SJSA1 (cell line): ENCODE measurements at places on chromosomes 12 and 14.
A peak's percentile ranks its signal among the peaks of the same experiment; 100 is the strongest.

DNA sequence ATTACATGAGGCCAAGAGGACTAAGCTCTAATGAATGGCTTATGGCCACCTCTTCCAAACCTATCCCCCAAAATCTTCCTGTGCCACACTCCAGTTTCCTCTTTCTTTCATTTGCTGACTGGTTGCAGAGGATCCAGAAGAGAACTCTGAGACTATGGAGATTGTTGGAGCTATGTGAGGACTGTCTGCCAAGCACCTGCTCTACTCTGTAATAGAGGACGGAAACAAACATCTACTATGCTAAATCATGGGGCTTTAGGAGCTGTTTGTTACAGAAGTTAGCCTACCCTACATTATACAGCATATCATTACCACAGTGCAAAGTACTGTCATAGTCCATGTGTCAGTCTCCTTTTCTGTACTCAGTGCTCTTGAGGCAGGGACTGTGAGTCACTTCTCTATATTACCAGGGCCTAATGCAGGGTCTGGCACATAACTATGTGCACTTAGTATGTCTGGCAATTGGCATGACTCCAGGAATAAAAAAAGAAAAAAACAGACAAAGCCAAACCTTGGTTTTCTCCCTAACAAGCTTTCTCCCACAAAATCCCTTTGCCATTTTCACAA, 95.1 kb downstream of the RPAP3 start:
- no peak for DNase-seq

DNA sequence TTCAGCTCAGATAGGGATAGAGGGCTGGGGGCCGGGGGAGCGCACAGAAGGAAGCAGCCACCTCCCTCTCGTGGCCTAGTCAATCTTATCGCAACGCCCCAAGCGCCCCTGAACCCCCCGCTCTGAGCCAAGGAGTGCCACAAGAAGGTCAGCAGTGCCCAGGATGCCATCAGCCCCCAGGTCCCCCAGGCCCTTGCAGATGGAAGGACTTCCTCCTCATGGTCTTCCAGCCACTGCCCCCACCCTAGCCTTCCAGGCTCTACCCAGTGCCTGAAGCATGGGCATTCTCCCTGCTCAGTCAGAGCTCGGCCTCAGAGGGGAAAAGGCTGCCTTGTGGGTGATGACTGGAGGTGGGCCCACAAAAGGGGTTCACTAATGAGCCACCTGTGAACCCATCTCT, 68.2 kb downstream of the BCL11B start:
- DNase-seq, result no peak

DNA sequence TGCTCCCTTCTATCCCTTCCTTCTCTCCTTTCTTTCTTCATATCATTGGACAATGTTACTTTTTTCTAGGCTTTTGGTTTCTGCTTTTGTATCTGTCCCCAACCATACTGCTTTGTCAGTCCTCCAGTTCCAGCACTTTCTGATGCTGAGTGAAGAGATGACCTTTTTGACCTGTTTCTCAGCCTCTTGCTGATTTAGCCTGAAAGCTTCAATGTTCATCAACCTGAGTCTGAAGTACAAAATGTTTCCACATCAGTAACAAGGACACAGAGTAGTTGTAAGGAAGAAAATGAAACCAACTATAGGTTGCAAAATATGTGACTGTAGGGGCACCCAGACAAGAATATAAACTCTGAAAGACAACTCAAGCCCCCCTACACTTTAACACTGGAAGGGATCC, 25.2 kb upstream of the AKAP6 start:
- DNase-seq, result no peak

DNA sequence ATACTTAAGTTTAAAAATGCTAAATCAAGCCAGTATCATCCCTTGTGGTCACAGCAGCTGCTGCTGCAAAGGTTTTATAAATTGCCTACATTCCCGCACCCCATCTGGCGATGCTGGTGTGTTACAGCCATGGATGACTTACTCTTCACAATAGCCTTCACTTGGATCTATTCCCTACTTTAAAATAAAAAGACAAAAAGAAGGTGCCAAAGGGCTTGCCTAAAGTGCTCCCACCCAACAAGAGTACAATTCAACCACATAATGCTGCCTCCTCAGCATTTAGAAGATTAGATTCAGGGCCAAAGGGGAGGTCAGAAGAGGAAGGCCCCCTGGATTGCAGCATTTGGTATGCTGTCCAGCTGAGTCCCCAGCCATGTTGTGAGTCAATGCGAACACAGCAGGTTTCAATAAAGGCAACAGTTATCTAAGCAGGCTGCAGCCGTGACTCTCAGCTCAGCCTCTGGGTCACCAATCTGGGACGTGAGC, 176.1 kb downstream of the DAD1 start:
- no peak for DNase-seq

DNA sequence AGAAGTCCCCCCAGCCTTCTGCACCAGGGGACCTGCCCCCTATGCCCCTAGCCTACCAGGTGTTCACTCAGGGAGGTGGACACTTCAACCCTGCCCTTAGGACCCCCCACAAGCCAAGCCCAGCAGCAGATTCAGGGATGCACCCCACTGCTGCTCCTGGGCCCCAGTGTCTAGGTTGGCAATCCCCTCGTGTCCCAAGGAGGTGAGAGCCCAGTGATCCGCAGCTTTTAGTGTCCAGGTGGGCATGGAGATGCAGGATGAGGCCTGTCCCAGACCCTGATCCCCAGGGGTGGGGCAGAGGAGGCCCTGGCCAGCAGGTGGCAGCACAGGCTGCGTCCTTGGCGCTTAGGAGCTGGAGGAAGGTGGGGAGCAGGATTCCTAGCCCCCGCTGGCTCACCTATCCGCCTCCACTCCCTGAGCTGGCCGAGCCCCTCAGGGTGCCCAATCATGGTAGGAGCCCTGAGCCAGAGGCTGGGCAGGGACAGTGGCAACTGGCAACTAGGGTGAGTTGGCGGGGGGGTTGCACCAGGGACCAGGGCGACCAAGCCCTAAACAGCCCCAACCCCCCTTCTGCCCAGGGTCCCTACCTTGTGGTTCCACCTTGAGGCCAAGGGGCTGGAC, 4.1 kb downstream of the CKB start:
- DNase-seq, result peak; percentile 64

DNA sequence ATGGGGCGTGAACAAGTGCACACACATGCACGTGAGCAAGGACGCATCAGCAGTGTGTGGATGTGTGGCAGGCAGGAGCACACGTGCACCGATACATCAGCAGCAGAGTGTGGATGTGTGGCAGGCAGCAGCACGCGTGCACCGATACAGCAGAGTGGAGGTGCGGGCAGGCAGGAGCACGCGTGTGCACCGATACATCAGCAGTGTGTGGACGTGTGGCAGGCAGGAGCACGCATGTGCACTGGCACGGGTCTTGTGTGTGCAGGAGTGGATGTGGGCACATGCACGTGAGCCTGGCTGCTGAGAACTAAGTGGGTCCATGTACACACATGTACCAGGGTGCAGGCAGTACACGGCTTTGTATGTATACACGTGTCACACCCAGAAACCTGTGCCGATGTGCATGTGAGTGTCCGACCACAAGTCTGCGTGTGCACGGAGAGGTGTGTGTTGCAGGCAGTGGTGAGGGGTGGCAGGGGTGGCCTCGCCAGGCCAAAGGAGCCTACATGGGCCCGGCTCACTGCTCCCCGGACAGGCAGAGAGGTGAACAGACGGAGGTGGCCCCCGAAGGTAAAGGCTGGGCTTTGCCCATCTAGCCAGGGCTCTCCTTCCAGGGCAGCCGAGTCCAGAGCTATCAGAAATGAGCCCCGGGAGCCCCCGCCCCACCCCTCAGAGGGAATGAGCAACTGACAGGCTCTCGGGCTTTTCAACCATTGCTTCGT, 53.9 kb downstream of the RFLNA start:
- DNase-seq, result no peak

GRCh38 chr14:78836777-78837176, 666.6 kb downstream of the NRXN3 start:
- DNase-seq, result peak; percentile 44

DNA sequence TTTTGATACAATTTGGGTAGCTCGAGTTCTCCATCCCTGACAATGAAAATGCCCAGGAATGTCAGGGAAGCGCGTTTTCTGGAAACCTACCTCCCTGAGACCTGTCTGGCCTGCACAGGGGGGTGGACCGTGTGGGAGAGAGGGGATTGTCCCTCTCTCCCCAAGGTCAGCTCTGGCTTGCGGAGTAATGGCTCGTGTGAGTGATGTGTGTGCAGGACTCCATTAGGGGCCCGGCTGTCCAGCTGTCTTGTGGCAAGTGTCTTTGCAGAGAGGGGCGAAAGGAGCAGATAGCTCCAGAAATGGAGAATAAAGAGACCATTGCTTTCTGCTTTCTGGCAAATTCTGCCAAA, 215.3 kb downstream of the CHST11 start:
- no peak for DNase-seq

DNA sequence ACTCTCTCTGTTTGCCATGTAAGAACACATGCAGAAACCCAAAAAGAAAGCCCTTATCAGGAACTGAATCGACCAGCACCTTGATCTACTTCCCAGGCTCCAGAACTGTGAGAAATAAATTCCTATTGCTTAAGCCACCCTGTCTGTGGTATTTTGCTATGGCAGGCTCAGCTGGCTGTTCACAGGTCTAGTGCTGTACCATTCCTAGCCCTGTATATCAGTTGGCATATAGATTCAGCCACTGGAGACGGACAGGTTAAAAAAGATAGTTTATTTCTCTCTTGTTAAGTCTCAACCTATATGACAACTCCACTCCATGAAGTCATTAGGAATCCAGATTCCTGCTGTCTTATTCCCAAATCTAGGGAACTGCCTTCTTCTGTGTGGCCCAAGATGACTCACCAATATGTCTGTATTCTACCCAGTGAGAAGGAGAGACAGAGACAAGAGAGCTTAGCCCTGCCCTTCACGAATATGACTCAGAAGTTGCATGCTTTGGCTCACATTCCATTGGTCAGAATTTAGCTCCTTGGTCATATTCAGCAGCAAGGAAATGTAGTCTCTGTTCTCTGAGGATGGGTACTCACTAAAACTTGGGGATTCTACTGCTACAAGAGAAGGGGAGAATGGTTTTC, 57.0 kb downstream of the PLEKHG7 start:
- DNase-seq, result peak; percentile 86

DNA sequence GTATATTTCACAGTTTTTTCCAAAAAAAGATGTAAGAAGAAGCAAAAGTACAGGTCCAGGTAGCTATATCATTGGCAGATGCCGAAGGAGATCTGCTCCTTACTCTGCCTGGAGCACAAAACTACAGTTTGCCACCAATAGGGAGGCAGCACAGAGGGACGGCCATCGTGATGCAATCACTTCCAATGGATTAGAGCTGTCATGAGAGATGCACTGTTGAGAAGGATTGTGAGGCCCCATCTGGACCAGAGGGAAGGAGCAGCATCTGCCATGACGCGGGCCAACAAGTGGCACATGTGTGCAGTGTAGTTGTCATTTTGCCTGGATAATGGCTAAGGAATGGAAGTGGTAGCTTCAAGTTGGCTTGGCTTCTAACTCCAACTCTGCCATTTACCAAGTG, 318.8 kb upstream of the FKBP4 start:
- no peak for DNase-seq

DNA sequence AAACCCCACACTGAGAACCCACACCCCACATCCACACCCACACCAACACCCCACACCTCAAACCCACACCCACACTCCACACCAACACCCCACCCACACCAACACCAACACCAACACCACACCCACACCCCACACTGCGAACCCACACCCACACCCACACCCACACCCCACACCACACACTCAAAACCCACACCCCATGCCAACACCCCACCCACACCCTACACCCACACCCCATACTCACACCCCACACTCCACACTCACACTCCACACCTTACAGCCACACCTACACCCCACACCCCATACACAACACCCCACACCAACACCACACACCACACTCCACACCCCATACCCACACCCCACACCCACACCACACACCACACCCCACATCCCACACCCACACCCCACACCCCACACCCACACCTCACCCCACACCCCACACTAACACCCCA, 38.0 kb downstream of the TMEM120B start:
- no peak for DNase-seq

DNA sequence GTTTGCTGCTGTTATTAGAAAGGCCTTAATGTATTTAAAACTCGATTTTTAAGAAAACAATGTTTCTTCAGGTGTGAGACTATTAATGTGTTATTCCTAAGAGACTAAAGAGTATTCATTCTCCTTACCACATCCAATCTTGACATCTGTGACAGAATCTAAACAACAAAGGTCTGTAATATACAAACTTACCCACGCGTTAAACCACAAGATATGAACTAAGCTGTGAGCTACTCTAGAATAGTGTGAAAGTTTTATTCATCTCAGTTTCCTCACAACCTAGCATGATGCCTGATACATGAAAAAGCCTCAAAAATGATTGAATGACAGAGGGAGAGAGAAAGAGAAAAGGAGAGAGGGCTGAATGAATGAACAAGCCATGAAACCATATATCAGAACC, 117.3 kb upstream of the COCH start:
- DNase-seq, result no peak

- DNase-seq, result no peak
Measured at GRCh38 chr12:13474381-13474780, 277.9 kb downstream of the EMP1 start.

DNA sequence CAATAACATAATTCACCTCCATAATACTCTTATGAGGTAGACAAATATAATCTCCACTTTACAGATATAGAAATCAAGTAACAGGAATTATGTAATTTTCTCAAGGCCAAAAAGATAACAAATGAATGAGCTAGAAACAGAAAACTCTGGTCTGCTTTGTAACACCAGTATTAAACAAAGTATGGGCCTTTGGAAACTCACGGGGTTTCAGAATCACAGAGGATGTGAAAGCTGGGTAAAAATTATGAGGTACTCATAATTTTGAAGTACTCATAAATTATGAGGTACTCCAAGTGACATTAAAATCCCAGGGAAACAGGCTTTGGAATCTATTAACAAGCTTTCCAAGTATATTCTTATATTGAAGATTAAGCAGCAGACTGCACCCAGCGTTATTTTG, 140.2 kb downstream of the MED13L start:
- DNase-seq, result no peak

GRCh38 chr14:99679543-99679942, 4.6 kb upstream of the CYP46A1 start:
- DNase-seq, result no peak

GRCh38 chr14:97468220-97468619, 671.0 kb downstream of the VRK1 start:
- no peak for DNase-seq

DNA sequence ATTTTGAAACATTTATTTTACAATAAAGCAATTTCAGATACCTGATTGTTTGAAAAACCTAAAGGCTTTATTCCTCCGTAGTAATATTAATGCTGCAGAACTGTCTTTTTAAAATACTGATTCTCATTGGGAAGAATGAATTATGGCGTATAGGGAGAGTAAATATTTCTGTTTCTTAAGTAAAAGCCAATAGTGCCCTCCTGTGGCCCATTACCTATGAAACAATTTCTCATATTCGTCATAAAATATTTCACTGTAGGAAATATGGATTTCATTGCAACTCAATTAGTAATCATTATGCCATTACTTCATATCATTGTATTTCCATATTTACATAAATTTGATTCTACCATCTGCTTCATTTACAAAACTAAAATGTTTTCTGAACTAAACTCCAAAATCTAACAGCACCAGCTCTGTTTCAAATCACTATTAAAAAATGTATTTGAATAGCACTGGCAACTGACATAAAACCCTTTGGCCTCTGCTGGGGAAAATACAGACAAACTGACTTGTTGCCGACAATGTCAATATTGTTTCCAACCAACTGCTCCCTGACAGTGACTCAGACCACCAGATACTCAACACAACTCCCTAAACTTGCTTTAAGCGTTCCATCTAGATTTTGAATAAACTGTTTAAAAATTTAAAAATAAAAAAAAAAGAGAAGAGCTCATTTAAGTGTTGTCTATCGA, 290.3 kb downstream of the NAV3 start:
- no peak for DNase-seq
